ENCODE measurements at places on chromosomes 13 and 19.

- no peak for DNase-seq
Measured at GRCh38 chr13:27044837-27045570, 126.6 kb downstream of the USP12 start.

DNA sequence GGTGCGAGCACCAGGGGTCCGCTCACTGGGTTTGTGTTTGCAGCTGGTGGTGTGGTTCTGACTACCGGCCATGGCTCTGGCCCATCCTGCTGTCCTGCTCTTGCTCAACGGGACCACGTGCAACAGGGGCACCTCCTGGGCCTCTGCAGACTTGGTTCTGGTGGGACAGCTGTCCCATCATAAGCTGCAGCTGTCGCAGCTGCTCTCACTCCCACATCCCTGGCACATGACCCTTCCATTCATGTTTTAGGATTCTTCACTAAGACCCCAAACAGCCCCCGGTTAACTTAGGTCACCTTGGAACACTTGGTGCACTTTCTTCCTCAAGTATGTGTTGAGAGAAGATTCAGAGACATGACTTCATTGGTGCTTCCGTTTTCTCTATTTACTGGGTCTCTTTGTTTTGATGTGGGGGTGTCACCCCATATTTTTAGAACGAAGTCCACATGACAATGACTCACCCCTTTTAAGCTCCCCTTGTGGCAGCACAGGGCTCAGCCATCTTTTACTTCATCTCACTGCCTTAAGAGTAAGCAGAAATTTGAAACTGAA is 68.4 kb upstream of the ARHGEF7 start:
- DNase-seq = no peak

- DNase-seq = no peak
Measured at GRCh38 chr19:9789066-9789465, 20.5 kb upstream of the ZNF846 start.

DNA sequence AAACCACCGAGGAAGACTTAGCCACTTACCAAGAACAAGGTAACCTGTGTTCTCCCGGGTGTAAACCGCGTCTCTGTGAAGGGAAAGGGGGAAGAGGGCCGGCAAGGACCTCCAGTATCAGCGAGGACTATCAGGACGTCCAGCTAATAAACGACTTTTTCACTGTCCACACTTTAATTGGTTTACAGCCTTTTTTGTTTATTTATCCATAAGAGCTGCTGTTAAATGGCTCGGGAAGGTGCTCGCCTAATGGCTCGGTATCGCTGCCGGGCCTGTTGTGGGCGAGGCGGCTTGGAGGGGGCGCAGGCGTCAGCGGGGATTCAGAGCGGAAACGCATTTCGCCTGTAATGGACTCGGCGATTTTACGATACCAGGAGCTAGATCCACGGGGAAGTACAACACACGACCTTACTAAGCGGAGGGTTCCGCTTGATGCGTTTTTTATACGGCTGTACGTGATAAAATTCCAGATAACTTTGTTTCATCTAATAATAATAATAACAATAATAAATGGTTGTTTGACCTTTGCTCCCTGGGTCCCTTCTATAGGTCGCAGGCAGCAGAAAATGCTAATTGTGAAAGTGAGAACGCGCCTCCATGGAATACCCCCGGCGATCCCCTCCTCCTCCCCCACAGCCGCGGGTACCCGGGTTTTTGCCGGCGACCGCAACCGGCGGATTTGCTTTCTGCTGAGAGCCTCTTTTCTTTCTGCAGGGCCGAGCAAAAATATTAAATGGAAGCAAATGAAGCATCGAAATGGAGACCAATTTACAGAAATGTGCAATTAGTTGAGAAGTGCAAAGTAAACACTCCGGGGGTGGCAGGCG is 2.5 kb upstream of the PDX1 start:
- DNase-seq = no peak

DNA sequence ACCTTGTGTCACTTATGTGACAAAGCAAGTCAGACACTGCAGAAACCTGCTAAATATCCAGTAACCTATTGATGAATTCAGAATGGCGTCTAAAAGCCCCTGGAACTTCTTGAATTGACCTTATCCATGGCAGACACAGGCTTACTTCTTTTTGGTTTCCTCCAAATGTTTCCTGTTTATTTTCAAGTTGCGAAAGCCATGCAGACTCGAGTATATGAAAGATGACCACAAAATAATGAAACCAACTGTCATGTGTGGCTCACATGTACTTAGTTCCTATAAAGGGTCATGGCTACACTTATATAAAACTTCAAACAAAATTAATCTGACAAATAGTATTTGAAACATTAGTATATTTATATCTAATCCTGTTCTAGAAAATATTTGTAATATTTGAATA is 113.1 kb upstream of the FNDC3A start:
- no peak for DNase-seq

GRCh38 chr19:6252066-6252465 is 27.7 kb downstream of the MLLT1 start:
- DNase-seq = no peak

DNA sequence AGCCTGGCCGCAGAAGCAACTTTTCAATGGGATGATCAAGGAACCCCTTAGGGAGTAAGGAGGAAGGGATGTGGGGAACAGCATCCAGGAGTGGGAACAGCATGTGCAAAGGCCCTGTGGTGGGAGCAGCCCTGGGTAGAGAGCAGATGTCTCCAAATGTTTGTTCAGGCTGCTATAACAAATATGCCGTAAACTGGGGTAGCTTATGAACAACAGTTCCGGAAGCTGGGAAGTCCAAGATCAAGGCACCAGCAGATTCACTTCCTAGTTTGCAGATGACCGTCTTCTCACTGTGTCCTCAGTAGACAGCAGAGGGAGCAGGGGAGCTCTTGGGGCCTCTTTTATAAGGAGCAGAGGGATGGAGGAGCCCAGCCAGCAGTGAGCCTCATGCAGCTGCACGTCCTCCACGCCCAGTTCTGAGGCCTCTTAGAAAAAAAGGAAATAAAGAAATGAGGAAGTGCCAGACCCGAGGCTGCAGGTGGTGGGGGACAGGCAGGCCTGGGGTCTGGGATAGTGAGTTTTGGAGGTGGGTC is 4.2 kb upstream of the LRRC25 start:
- DNase-seq = no peak

DNA sequence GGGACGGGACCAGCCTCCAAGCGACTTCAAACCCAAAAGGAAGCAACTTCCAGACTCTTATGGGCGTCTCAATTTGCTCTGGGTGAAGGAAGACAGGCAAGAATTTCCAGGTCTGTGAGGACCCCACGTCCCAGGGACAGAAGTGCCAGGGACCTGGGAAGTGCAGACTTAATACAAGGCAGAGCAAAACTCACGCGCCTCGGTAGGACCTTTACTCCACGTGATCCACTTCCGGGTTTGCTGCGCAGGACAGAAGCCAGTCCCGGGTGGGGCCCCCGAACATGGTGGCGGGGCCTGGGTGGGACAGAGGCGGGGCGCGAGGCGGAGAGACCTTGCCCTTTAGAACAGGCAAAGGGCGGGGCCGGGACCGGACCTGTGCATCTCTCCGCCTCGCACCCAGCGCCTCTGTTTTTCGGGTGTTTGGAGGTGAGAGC is 9.3 kb downstream of the ZNF611 start:
- no peak for DNase-seq

- DNase-seq = no peak
Measured at GRCh38 chr13:112943309-112944125, 25.5 kb upstream of the MCF2L start.

DNA sequence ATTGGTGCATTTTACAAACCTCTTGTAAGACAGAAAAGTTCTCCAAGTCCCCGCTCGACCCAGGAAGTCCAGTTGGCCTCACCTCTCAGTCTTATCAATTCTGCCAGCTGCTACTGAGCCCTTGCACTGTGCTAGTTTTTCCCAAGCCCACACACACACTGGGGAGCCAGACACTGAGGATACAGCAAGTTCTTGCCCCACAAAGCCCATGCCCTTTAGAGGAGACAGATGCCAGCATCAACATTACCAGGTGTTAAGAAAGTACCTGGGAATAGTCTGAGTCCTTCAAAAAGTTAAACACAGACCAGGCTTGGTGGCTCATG is 175.0 kb downstream of the PTPRS start:
- DNase-seq = no peak

DNA sequence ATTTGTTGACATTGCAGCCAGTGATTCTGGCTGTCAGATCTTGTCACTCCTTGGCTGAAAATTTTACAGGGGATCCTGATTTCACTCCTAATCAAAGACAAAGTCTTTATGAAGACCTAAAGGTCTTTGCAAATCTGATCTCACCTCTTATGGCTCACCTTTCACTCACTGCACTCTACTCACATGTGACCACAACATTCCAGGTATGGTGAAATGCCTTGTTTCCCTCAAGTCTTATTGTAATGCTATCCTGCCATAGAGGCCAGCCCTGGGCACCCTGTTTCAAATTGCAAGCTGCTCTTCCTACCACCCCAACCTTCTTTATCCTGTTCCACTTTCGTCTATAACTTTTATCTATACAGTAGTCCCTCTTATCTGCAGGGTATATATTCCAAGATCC is 200.1 kb downstream of the NDFIP2 start:
- no peak for DNase-seq

GRCh38 chr13:44303681-44304432 is 69.8 kb upstream of the SERP2 start:
- DNase-seq = peak; percentile 14

DNA sequence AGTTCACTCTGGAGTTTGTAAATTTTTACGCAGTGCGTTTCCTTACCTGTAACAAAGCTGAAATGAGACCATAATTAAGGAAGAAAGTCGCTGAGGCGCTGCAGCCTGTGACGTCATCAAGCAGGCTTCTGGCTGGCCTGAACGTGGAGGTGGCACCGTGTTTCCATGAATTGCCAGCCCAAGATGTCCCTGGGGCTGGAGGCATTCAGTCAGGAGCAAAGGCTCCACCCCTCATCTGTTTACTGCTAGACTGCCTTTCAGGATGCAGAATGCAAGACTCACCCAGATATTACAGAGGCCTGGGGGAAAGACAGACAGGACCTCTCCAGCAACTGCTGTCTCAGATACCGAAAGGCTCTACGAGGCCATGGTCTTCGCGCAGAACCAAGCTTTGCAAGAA is 424.6 kb downstream of the TSHZ3 start:
- no peak for DNase-seq

DNA sequence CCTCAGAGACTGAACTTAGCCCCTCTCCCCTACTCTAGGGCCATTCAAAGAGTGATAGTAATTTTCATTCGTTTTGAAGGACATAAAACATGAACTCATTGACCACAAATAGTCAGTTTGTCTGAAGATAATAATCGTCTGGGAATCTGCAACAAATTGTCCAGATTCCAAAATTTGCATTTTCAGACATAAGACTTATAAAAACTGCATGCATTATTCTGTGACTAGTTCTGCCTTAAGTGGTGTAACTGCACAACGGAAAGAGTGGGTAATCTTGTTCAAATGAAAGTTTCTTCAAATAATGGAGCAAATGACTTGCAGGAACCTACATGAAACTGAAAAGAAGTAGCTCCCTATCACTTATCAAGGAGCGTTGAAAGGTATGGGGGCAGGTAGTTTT is 8.4 kb downstream of the CSNK1A1L start:
- no peak for DNase-seq

DNA sequence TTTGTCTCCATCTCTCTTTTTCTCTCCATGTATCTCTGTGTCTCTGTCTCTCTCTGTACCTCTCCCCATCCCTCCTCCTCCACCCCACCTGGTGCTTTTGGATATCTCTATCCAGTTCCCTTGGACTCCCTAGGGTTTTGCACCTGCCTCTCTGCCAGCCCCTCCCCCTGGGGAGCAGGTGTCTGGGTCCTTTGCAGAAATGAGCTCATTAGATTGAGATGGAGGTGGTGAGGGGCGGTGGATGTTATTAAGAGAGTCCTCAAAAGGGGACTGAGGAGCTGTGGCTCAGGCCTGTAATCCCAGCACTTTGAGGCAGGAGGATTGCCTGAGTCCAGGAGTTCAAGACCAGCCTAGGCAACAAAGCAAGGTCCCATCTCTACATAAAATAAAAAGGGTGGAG is 2.1 kb downstream of the KCNN4 start:
- DNase-seq = no peak

GRCh38 chr13:69857183-69857821 is 250.3 kb upstream of the ATXN8OS start:
- DNase-seq = no peak

DNA sequence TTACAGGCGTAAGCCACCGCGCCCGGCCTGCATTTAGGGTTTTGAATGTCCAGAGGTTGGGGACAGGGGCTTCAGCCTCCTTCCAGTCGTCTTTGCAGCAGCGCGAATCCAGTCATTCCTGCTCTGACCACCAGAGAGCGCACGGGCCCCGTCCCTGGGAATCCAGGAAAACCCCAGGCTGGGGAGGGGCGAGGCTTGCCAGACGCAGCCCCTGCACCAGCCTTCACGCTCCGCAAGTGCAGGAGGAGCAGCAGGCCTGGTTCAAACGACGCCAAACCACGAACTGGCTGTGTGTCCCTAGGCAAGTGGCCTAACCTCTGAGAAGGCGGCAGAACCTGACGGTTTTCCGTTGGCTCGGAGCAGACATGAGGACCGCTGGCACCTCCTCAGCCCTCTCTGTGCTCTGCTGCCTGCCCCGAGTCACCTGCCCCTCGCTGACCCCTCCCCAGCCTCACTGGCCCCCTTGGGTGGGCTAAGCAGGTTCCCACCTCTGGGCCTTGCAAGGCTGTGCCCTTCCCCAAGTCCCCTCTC is 2.0 kb upstream of the RNF126 start:
- no peak for DNase-seq

DNA sequence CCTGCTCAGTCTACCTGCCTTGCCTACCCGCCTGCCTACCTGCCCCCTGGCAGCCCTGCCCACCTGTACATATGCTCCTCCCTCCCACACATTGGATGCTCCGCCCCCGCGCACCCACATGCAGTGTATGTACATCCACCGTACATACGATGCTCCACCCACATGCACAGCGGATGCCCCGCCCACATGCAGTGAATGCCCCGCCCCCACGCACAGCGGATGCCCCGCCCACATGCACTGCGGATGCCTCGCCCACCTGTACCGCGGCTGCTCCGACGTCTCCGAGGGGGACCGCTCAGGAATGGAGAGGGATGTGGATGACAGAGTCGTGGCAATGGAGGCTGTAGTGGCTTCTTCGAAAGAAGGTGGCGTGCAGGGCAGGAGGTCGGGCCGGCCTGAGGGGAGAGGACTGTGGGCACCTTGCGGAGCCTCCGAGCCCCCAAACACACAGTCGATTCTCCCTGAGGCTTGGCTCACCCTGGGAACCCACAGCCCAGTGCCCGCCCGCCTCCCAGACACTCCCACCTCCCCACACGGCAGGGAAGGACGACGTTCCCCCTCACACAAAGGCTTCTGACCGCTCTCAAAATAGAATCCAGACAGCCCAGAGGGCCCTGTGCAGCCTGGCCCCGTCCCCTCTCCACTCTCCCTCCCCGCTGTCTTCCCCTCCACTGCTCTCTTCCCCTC is 16.5 kb upstream of the CACTIN start:
- DNase-seq = no peak

DNA sequence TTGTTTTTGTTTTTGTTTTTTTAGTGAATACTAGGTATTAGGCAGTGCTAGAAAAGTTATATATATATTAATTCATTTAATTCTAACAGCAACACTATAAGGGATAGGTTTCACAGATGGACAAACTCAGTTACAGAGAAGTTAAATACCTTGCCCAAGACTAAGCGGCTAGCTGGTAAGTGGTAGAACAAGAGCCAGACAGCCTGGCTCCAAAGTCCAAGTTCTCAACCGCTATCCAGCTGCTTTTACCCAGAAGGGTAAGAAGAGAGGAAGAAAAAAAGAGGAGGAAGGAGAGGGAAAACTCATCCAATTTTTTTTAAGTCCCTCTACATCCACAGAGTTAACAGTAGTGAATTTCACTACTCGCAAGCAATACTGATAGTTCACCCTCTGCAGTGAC is 217.0 kb downstream of the SPRY2 start:
- DNase-seq = no peak

- DNase-seq = no peak
Measured at GRCh38 chr19:19160461-19161035, 9.5 kb downstream of the MEF2B start.
